ENCODE measurements at places on chromosomes 2 and 18. TPM values are rescaled to one million over a fixed set of nuclear protein-coding genes. Genes with fewer than 3 reads are reported as not detected.

The TCF23 gene
- polyA plus RNA-seq = not detected

The CNTNAP5 gene
- 40.2 TPM for polyA plus RNA-seq

The GREB1L gene
- polyA plus RNA-seq = 5.0 TPM

The SULT1C4 gene
- polyA plus RNA-seq = 1.7 TPM

The BMP10 gene
- not detected for polyA plus RNA-seq

The ARHGAP28 gene
- not detected for polyA plus RNA-seq

The RNF152 gene
- 2.7 TPM for polyA plus RNA-seq

The SPDYA gene
- polyA plus RNA-seq = 2.3 TPM

The UGT1A3 gene
- polyA plus RNA-seq = not detected

The CRYGA gene
- polyA plus RNA-seq = not detected

The ZBTB7C gene
- 1.1 TPM for polyA plus RNA-seq

The ARHGEF33 gene
- polyA plus RNA-seq = 130 TPM

The RABL2A gene
- 4.5 TPM for polyA plus RNA-seq

The TSN gene
- polyA plus RNA-seq = 33.7 TPM

The HOXD13 gene
- polyA plus RNA-seq = not detected

The SIGLEC15 gene
- polyA plus RNA-seq = not detected

The PAIP2B gene
- polyA plus RNA-seq = 1.2 TPM

The HOXD8 gene
- polyA plus RNA-seq = not detected

The FBXO41 gene
- 1.5 TPM for polyA plus RNA-seq

The SATB2 gene
- polyA plus RNA-seq = 11.9 TPM

The SCN9A gene
- 1.1 TPM for polyA plus RNA-seq

The GPBAR1 gene
- not detected for polyA plus RNA-seq

The UCN gene
- polyA plus RNA-seq = 0.43 TPM

The FEV gene
- not detected for polyA plus RNA-seq
